Cortex of kidney (tissue), 1 donor: ENCODE measurements at places on chromosomes 16 and 17.

DNA sequence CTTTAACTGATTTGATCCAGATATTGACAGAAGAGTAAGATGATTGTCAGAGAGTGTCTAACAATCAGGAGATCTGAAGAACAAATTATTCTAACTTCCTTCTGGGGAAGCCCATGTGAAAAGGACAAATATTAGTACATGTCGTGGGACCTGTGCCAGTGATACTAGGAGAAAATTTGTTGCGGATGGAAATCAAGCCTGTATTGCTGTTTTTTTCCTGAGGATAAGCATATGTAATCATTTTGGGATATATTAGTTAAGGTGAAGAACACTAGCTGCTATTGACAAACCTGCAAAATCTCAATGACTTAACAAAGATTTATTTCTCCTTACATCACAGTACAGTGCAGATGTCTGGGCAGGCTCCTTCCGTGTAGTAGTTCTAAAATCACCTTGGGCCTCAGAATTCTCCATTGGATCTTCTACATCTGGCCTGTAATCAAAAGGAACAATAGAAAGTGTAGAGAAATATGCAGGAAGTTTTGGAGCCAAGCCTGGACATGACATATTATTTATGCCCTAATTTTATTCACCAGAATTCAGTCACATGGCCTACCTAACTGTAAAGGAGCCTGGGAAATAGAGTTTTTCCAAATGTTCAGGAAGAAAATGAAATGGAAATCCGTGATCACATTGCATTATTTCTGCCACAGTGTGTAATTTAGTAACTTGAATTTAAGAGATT is 58.3 kb downstream of the CYB561 start:
- DNase-seq = no peak

GRCh38 chr17:48215583-48216139 is 108.1 kb downstream of the SNX11 start:
- no peak for DNase-seq

GRCh38 chr17:46841561-46842379 is 9.6 kb upstream of the WNT9B start:
- DNase-seq = no peak

- no peak for DNase-seq
Measured at GRCh38 chr17:17196776-17197175, 9.4 kb downstream of the PLD6 start.

DNA sequence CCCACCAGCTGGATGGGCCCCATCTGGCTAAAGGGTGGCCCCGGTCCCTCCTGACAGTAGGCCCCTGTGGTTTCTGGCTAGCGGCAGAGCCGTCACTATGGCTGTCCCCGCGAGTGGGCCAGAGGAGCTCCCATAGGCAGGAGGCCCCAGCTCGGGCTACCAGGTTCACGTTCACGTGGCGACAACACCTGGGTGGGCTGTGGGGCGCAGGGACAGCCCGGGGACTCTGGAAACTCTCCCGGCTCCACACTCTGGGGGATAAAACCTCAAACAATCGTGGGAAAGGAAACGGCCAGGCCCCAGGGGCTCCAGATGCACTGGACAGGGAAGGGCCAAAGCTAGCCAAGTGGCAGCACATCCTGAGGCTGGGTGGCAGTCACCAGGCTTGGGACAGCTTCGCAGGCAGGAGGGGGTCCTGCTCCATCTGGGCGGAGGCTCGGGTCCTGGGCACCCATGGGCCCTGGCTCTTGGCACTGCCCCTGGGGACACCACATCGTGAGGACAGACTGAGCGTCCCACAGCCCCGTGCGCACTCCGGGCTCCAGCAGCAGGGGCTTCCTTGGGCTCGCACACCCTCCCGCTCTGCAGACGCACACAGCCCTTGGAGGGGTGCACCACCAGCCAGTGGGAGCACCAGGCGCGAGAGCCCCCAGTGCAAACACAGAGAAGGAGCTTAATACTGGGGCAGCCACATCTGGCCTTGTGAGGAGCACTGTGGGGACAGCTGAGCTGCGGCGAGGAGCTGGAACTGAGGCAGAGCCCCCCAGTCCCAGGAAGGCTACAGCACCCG is 4.4 kb downstream of the RNF166 start:
- no peak for DNase-seq

DNA sequence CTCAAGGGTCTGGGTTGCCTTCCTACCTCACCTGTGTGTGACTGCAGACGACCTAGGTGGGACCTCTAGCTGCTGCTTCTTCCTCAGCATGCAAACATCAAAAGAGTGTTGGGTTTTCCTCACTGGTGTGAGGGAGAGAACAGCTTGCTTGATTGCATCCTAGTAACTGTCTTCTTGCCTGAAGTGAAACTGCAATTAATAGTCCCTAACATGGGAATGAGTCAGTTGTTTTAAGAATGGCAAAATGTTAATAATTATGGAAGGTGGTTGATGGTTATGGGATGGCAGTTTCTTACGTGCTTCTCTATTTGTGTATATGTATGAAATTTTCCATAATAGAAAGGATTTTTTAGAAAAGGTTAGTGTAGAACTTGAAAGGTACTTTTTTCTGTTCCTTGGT is 5.9 kb downstream of the POLR2C start:
- no peak for DNase-seq

DNA sequence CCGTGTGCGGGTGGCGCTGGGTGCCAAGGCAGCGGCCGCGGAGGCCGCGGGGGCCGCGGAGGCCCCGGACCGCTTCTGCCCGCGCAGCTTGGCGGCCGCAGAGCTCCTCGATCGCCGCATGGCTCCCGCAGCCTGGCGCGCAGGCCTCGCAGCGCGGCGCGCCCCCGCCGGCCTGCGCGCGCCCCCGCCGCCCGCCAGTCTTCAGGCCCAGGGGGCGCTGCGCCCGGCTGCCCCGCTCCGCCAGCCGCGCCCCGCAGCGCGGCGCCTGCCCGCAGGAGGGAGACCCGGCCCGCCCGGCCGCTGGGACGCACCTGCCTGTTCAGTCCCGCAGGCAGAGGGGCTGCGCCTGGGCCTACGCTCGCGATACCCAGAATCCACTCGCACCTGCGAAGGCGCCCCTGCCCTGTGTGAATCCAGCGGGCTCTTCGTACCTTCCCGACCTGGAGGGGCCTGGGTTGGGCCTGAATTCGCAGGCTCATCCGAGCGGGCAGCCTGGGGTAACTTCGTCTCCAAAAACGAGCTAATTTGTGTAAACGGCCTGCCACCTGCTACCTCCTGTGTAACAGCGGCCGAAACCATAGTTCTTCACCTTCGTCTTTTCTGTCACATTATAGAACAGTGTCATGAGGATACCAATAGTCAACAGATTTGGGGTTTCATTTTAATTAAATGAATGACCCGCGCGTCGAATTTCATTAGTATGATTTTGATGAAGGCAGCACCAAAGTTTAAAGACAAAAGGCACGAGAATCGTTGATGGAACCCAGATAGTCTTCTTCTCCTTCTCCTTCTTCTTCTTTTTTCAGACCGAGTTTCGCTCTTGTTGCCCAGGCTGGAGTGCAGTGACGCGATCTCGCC is at the start of gene CENPV:
CENPV (minus strand) TSS at position 153 of the 858 bp plus-strand sequence; CDS start at position 120, 33 bp downstream.
- DNase-seq = no peak

- DNase-seq = no peak
Measured at GRCh38 chr16:71658771-71659170, 32.8 kb downstream of the MARVELD3 start.

- no peak for DNase-seq
Measured at GRCh38 chr16:11869353-11870228, 18.2 kb upstream of the RSL1D1 start.

GRCh38 chr17:14042411-14042810 is 26.9 kb upstream of the COX10 start:
- DNase-seq = no peak

GRCh38 chr17:43211480-43212402 is at the start of gene TMEM106A:
Gene TMEM106A, plus strand, starts transcription at chr17:43211875. Its CDS starts 1,167 bp downstream, at chr17:43213042.
- DNase-seq = no peak

GRCh38 chr16:54595621-54596020 is 309.0 kb upstream of the IRX3 start:
- no peak for DNase-seq

DNA sequence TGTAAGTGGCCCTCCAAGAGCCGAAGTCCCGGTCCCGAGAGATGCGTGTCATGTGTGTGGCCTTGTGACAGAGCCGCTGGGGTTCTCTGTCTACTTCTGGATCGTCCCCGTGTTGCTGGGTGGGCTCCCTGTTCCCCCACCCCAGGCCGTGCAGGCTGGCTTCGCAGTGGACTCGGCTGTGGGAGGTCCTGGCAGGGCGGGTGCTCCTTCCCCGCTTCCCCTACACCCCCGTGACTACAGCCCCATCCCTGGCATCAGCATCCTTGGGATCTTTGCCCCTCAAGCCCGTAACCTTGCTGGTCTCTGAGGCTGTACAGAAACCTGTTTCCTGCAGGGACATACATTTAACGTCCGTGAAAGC is 136.3 kb downstream of the BANP start:
- no peak for DNase-seq

GRCh38 chr16:83743241-83743640 is 64.5 kb upstream of the HSBP1 start:
- DNase-seq = no peak

GRCh38 chr16:85258166-85258565 is 145.9 kb upstream of the CIBAR2 start:
- DNase-seq = no peak

DNA sequence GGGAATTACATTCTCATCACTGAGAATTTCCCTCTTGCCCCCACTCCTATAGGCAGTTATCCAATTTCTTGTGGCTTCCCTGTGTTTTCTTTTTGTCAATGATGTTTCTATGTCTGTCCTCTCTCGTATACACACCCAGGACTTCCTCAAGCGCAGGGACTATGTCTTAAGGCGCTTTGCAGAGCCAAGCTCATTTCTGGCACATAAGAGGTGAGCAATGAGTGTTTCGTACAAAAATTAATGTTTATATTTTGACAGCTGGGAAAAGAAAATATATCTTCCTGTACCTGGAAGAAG is 947 bp downstream of the DDX42 start:
- no peak for DNase-seq

DNA sequence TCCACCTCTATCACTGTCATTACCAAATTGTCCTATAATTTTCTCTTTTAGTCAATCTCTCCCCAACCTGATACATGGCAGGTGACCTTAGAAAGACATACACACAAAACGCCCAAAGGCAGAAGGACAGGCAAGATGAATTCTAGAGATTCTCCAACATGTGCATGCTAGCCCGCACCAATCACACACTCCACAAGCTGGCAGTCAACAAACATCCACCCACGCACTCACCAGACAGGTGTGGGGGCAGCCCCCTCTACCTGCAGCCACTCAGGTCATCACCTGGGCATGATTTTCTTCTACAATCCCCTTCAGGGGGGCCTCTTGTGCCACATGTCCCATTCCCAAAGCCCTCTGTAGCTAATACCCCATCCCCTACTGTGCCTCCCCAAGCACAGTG is 9.5 kb downstream of the MPP2 start:
- DNase-seq = no peak

DNA sequence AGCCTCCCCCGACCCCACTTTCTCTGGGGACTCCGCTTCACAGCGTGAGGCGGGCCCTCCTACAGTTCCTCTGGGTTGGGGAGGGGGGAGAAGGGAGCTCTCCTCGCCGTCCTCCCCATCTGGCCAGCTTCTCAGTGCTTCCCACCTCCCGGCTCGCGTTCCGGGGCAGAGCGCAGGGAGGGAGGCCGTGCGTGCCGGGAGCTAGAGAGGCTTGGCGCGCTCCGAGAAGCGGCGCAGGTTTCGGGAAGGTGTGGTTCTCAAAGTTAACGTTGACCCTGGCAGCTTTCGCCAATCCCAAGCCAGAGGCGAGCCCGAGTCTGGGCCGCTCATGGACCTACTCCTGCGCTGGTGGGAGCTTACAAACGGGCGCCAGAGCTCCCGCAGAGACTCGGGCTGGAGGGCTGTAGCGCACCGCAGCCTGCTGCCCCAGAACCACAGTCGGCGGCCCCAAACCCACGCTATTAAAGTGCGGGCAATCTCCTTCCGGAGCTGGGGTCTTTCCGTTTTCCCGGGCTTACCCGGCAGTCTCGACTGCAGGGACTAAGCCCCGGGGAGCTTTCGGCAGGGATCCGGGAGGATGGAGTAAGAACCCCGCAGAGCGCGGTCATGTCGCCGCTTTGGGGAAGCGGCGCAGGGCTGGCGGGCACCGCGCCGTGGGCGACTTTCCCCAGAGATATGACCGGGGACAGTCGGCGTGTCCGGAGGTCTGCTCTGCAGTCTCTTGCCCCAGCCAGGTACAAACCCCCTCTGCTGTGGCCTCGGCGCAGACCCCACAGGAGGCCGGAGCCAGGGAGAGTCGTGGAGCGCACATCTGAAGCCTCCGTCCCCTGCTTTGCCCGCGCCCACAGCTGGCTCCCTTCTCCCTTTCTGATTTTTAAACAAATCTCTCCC is 787 bp downstream of the CDH11 start:
- no peak for DNase-seq

DNA sequence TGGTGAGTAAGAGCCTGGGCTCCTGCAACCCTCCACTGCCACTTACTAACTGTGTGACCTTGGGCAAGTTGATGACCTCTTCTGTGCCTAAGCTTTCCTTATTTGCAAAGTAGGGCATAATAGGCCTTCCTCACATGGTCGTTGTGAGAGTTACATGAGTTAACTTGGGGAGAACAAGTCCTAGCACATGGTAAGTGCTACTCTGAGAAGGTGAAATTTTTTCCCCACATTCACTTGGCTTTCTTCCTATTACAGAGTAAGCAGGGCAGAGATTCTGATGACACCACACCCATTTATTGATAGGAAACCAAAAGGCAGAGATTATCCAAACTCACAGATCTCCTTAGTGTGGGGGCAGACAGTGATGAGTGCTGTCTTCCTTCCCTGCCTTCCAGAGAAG is 1.6 kb downstream of the KCNH4 start:
- no peak for DNase-seq

DNA sequence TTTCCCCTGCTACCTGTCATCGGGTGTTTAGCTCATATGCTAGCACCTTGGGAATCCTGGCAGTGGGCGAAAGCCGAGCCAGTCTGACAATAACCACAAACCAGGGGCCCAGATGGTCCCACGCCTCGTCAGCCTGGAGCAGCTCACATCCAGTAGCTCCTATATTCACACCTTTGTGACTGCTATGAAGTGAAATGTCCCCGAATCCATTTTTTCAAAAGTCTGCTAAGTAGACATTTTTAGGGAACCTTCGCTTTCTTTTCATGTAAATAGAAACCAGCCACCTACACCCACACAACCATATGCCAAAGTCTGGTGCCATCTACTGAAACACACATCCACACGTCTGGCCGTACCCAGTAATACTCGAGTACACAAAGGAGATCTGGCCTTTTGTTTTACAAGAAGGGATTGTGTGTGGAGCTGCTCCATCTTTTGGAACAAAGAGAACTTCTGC is 176.8 kb downstream of the SLC39A11 start:
- DNase-seq = no peak

GRCh38 chr17:67381929-67382257 is 4.8 kb downstream of the PITPNC1 start:
- DNase-seq = no peak

DNA sequence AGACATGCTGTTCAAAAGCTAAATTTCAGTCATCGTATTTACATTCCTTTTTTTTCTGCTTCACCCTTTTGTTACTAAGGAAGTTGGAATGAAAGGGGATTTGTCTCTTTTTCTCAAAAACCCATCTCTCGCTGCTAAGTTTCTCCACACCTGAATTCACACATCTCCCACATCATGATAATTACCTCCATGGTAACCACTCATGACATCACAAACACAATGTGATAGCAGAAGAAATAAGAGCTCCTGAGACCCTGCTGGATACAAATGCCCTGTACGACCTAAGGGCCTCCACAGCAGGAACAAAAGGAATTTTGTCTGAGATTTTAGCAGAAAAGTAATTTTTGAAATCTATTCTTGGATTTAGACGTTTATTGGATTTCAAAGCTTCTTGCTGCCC is 82.6 kb upstream of the GNAO1 start:
- no peak for DNase-seq

- no peak for DNase-seq
Measured at GRCh38 chr17:68381076-68381900, 76.0 kb downstream of the WIPI1 start.
